D341Med (cell line): ENCODE measurements at places on chromosomes 2 and 18.

- DNase-seq, result no peak
These were observed 158.1 kb upstream of the ACAA2 start for GRCh38 chr18:49971462-49971861.

GRCh38 chr2:82641598-82642180, 1817.4 kb downstream of the SUCLG1 start:
- no peak for DNase-seq

- no peak for DNase-seq
These were observed 170.5 kb downstream of the PHLPP1 start for GRCh38 chr18:62885804-62886203.

DNA sequence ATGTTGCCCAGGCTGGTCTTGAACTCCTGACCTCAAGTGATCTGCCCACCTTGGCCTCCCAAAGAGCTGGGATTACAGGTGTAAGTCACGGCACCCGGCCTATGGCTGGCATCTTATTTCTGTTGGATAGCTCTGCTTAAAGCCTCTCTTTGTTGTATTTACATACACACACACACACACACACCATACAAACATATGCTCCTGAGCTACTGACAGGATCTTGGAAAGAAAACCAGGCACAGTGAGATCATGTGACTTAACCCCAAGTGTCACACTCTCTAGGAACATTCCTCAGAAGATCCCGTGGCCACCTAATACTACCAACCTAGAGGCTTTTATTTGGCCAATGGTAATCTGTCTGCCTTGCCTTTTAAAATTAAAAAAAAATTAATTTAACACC, 85.1 kb upstream of the HAAO start:
- no peak for DNase-seq
